ENCODE measurements at places on chromosomes 2 and 18.

DNA sequence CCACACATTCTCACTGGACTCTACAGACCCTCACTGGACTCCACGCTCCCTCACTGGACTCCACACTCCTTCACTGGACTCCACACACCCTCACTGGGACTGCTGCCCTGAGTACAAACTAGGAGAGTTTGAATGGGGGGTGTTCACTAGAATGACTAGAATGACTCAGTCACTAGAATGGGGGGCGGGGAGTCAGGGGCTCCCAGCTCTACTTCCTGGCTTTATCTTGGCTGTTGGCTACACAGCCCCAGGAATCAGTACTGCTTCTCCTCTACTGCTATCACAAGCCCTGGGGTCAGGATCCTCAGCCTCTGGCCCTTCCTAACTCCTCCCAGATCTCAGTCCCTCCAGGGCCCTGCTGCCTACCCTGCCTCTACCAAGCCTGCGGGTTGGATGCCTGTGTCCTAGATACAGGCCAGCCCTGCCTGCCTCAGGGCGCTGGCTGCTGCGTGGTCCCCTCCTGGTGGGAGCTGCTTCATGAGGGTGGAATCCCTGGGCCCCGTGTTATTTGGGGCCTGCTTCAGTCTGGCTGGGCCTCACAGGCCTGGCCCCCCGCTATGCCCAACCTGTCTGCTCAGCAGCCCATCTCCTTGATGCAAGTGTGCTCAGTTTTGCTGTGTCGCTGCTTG is 7.8 kb downstream of the PTMA start:
- DNase-seq = no peak

DNA sequence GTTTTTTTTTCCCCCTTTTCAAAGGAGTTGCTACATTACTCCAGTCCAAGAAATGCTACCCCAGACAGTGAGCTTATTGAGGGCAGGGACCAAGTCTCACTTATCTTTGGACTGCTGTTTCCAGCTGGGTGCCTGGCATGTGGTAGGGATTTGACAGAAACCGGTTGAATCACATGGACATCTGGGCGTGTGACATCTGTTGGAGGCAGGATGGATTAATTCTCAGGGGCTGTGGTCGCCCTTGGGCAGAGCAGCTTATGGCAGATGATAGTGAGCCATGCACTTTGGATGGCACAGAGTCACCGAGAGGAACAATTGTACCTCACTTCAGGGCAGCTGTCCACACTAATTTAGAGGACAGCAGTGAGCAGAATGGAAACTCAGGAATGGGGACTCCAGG is 254.6 kb upstream of the ID2 start:
- DNase-seq = no peak

DNA sequence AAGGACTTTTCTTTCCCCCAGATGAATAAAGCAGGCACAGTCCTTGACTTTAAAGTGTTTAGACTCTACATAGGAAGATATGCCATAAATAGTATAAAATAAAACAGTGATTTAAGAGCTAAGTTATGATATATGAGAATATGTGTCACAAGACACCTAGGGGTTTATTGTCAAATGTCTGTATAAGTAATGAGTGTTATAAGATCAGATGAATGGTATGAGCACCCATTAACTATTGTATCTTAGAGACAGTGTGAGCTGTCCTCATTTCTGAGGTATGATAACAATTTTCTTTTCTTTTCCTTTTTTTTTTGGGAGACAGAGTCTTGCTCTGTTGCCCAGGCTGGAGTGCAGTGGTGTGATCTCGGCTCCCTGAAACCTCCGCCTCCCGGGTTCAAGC is 365.3 kb downstream of the RND3 start:
- DNase-seq = no peak

GRCh38 chr18:55248495-55248894 is 289.2 kb upstream of the CCDC68 start:
- DNase-seq = no peak

DNA sequence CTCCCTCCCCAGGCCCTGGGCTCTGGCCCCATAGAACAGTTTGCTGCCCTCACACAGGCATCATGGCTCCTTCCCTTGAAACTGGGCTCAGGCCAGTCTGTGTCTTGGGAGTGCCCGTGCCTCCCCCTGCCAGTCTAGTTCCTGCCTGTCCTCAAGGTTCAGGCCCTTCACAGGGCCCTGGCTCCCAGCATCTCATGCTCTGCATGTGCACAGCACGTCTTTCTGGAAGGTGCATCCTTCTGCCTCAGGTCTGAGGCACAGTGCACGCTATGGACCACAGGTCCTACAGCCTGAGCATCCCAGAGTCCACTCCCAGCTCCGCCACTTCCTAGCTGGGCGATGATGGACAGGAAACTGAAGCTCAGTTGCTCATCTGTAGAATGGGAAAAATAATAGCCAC is 35.6 kb upstream of the FOSL2 start:
- DNase-seq = no peak

- DNase-seq = no peak
Measured at GRCh38 chr2:74110537-74110936, 37.2 kb downstream of the BOLA3 start.

- DNase-seq = no peak
Measured at GRCh38 chr2:46697830-46698323, 217.7 kb downstream of the MCFD2 start.

GRCh38 chr18:33987206-33987605 is 237.5 kb downstream of the NOL4 start:
- DNase-seq = no peak

DNA sequence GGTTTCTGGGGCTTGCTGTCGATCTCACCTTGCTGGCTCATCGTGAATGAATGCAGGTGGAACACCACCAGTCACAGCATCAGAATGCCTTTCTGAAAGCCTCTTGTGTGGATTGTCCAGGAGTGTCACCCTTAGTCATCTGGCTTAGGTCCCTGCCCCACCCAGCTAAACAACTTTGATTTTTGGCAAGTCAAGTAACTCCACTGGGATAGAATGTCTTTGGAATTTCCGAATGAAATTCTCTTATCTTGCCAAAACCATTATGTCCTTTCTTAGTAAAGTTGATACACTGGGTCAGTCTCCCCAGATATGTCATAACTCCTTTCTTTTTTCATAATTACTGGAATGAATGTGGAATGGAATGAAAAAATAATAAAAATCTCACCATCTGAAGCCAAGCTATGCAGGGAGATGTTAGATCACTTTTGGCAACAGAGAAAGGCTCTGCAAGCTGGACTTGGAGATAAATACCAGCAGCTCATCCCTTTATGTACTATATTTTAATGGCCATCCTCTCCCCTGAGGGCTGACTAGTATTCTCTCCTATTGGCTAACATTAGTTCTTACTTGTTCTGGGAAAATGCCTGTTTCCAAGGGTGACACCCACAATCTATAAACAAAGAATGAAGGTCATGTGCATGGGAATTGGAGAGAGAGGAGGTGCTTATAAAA is 35.4 kb downstream of the INSIG2 start:
- DNase-seq = no peak

GRCh38 chr2:120303177-120303576 is 42.8 kb upstream of the INHBB start:
- no peak for DNase-seq

Data from stimulated activated CD4-positive, alpha-beta T cell treated with anti-CD3 and anti-CD28 coated beads, TNF-alpha, amount 100 ng/mL, for 4 hours (primary cell).